Stimulated activated CD8-positive, alpha-beta memory T cell treated with anti-CD3 and anti-CD28 coated beads, Interleukin-4, amount 100 ng/mL, for 1 hour (primary cell): ENCODE measurements at places on chromosomes 7 and 10.

GRCh38 chr10:14527915-14528314 lies 197.2 kb upstream of the FRMD4A start:
- DNase-seq, result no peak

DNA sequence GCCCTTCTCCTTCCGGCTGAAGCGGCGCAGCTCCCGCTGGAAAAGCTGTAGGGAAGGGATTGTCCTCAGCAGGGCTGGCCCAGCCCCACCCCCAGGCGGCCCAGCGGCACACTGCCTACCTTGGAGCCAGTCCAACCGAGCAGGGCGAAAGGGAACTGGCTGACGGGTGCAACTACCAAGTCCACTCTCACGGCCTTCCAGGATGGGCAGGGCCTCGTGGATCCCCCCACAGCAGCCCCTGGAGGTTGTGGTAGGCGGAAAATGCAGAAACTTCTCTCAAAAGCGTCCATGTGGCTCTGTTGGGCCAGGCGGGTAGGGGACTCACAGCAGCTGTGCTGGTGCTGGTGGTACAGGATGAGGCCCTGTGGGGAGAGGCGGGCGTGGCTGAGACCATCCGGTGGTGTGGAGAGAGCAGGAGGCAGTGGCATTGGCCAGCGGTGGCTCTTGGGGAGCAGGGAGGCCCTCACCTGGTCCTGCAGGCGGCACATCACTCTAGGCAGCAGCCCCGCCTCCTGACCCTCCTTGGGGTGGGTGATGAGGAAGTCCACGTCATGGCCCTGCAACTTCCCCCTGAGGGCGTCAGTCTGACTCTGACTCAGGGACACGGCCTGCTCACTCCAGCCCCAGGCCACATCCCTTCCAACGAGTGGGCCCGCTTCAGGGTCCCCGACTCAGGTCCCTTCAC lies 8.4 kb upstream of the PGAM2 start:
- DNase-seq, result peak; percentile 24

DNA sequence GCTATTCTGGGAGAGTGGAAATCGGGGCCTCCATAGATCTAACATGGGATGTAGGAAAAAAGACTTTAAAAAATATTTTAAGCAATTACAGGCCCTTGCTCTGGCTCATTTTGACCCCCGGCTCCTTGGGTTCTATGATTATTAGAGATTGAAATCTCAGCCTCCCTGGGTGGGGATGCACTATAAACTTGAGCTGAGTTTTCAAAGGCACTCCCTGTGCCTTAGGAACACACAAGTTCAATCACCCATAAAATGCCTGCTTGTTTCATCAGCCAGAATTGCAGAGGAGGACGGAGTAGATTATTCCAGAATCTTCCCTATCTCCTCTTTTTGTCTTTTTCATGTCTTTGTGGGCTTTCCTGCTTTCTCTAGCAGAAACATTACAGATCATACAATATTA lies 145.4 kb downstream of the CUBN start:
- no peak for DNase-seq

DNA sequence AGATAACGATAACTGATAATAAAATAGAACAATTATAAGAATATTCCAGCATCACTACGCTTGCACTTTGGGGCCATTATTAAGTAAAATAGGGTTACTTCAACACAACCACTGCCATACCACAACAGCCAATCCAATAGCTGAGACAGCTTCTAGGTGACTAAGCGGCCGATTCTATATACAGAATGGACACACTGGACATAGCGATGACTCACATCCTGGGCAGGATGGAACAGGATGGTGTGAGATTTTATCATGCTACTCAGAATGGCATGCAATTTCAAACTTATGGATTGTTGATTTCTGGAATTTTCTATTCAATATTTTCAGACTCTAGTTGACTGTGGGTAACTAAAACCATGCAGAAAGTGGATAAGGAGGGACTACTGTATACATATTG lies 920.9 kb downstream of the LRMDA start:
- DNase-seq, result no peak

- no peak for DNase-seq
Measured at GRCh38 chr7:27784399-27785053, 44.6 kb downstream of the TAX1BP1 start.

DNA sequence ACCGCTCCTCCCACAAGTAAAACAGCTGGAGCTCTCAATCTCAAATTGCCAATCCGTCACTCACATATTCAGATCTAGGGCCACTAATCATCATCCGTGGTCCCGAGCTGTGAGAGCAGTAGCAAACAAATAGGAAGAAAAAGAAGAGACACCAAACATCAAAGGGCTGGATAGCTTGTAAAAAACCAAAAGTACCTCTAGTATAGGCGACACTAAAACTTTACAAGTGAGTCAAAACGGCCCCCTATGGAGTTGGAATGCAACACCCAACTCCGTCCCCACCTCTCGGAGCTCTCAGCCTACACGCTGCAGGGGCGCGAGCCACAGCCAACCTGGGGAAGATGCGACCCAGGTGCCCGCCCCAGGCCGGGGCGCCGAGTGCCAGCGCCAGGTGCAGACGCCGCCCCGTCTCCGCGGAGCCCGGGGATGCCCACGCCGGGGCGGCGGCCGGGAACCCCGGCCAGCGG lies 581 bp downstream of the FAM3C start:
- peak; percentile 9 for DNase-seq

DNA sequence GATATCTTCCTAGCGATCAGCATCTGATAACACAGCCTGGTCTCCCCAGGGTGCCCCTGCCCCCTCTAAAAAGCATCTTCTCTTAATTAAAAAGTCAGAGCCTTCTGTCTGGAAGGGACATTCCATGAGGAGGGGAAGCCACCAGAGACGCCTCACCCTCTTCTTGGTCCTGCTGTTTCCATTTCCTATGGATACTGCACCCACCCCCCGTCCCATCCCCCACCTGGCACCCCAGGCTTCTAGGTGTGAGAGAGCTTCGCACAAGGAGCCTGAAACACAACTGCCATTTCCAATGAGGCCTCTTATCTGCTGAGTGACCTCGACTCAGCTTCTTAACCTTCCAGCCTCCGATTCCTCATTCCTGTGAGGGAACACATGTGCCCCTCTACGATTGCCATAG lies 51.4 kb downstream of the COL13A1 start:
- no peak for DNase-seq

DNA sequence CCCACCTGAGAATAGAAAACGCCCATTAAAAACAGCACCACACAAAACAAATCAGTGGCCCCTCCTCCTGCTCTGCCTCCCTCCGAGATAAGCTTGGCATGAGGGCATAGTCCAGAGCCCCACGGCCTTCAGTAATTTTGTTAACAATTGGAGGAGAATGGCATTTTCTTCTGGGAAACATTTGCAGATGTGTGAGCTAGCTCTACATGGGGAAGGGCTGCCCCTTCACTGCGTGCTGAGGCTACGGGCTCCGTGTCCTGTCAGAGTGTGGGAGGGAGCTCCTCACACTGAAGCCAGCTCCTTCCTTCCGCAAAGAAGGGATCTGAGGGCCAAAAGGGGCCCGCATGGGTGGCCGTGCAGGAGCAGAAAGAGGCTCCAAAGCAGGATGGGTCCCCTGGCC lies 15.2 kb downstream of the GRK5 start:
- no peak for DNase-seq

DNA sequence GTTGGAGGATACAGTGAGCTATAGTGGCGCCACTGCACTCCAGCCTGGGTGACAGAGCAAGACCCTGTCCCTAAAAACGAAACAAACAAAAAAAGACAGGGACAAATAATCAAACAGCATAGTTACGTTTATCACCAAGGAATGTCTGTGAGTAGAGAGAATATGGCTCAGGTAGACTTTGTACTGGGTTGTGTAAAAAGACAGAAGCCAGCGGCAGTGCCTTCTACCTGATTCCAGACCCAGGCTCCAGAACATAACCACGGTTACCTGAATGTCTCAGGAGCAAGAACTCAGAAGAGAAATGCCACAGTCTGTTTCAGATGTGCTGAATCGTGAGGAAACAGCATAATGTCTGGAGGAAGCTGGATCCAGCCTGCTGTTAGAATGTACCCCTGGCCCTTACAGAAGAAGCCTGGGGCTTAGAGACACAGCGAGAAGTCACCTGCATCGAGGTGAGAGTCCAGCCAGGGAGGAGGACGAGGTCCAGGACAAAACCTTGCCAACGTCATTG lies 60.9 kb upstream of the KAT6B start:
- DNase-seq, result no peak

DNA sequence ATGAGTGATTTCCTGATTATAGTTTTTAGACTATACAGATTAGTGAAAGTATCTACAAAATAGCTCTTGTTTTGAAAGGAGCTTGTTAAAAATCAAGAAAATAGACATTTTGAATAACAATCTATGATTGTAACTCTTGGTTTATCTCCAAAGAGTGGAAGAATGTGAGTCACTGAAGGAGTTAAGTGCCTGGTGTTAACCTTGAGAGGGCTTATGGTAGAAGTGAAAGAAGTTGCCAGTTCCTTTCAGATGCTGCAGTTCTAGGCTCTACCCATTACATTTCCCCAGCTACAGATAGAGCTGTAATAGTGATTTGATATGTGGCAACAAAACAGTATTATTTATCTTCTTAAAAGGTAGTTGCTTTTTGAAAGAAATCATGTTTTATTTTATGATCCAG lies 12.7 kb downstream of the NRBF2 start:
- no peak for DNase-seq

DNA sequence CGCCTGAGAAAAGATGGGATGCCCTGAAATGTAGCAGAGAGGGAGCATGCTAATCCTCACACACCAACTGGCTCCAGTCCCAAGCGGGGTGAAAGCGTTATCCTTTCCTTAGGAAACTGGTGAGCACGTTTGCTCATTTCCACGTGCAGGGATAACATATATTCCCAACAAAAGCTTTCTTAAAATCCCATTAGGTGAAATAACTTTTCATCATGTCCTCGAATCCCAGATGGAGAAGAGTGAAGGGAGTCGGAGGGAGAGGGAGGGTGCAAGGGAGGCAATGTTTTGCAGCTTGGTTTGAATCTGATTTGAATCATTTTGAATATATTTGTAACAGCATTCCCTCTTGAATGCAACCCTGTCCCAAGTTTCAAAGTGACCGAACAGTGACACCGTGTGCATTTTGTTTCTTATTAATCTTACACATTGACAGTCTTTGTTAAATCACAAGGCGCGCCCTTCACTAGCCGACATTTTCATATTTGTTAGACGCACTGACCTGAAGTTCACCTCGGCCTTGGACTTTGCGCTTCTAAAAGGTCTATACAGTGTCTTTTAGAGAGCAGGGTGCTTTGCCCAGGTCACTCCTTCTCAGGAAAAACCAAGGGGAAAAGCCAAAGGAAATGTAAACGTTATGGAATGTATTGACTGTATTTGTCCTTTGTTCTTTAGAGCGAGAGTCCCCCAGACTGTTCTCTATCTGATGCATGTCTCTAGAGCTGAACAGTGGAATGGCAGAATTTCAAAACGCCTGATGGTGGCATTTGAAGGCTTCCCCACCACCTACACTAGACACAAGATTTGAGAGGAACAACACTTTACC lies 3.1 kb upstream of the HOXA4 start:
- no peak for DNase-seq

GRCh38 chr7:47253650-47254080 lies 328.2 kb downstream of the TNS3 start:
- DNase-seq, result no peak

DNA sequence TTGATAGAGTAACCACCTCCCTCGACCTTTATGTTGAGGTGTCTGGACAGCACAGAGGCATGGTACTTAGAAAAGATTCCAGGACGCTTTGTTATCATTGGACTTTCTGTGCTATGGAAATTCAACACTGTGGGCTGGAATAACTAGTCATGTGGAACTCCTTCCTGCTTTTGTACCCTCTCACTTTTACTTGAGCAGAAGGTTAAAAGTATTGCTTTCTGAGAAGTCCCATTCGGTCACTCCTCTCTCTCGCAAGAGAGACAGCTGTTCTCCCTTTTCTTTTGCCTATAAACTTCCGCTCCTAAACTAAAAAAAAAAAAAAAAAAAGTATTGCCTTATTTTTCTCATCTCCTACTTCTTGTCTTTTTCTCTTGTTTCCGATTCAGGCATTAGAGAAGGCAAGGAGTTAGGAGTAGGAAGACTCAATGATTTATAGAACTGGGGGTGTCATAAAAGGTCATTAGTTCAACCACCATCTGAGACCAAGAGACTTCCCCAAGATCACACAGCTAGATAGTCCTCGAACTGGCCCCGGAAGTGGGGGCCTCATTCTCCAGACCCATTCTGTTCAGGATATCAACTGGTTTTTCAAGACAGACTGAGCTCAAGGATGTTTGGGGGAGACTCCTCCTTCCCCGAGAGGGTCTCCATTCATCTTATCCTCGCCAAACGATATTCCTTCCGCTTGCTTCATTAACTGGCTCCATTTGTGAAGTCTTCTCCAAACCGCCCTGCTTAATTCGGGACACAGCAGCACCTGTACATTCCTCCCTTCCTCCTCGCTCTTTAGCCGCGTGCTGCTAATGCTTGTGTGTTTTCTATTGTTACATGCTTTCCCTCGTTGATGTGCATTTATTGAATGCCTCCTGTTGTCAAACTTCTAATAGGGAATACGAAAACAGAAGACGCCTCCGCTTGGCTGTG lies 995 bp upstream of the INPP5F start:
- DNase-seq, result no peak

- DNase-seq, result no peak
Measured at GRCh38 chr10:114609518-114610426, 48.3 kb downstream of the ABLIM1 start.

- no peak for DNase-seq
Measured at GRCh38 chr10:21693418-21693817, 159.4 kb downstream of the MLLT10 start.

DNA sequence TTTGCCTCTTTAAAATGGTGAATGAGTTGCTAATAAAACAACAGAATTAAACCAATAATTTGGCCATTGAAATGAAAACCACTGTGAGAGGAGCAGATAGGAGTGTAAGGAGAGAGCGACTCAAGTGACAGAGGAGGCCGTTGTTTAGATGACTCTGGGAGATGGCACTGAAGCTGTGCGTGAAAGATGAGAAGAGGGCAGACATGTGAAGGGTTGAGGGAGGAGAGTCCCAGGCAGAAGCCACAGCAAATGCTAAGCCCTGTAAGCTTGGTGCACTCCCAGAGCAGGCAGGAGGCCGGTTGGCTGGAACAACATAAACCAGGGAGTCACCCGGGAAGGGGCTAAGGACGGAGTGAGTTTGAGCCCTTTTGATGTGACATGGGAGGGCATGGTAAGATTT lies 814 bp upstream of the OPALIN start:
- DNase-seq, result no peak

- DNase-seq, result no peak
Measured at GRCh38 chr10:36476399-36476798, 649.0 kb upstream of the ANKRD30A start.

- DNase-seq, result no peak
Measured at GRCh38 chr10:84138478-84139125, 707 bp upstream of the GHITM start.

DNA sequence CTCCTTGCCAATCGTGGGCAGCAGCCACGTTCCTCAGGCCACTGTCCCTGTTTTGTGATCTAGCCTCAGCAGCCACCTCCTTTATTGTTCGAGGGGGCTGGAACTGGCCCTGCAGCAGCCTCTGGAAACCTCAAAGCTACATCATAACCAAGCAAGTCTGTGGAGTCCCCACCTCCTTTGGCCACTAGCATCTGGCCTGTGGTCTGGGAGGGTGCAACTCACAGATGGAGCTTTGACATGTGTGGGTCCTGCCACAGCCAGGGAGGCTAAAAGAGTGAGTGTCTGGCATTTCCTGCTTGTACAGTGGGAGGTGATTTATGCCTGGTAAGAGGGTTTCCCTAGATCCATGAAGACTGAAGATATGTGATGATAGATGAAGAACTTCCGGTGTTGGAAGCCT lies 32.3 kb upstream of the NUB1 start:
- no peak for DNase-seq
